ENCODE measurements at places on chromosomes 1 and 21. TPM values are rescaled to one million over a fixed set of nuclear protein-coding genes. Genes with fewer than 3 reads are reported as not detected.

The AVPR1B gene
- not detected for total RNA-seq

The SYCP1 gene
- not detected for total RNA-seq

The HUNK gene
- under 0.01 TPM for total RNA-seq

The C1orf210 gene
- total RNA-seq: 4.5 TPM

The S100A2 gene
- total RNA-seq: 1,509 TPM

The SYT11 gene
- 3.4 TPM for total RNA-seq

The TMEM54 gene
- 147 TPM for total RNA-seq

All from tracheal epithelial cell (primary cell).